ENCODE measurements at places on chromosomes 11 and 22.

DNA sequence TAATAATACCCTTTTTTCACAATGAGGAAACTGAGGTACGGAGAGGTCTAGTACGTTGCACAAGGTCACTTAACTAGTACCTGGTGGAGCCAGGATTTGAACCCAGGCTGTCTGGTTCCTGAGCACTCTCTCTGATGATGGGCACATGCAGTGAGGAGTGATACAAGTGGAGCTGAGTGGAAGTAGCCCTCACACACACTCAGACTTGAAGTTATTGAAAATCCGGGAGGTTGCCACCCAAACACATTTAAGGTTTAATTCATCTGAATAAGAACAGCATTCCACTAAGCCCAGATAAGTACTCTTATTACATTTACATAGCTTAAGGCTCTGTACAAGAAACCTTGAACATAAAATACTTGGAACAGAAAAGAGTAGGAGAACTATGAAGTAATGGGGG lies 4.8 kb downstream of the GRAP2 start:
- no peak for DNase-seq

GRCh38 chr11:76653012-76653673 lies 17.4 kb downstream of the LRRC32 start:
- no peak for DNase-seq

GRCh38 chr11:79102840-79103239 lies 338.0 kb downstream of the TENM4 start:
- DNase-seq, result no peak

- DNase-seq, result no peak
These were observed 30.4 kb upstream of the MICAL2 start for GRCh38 chr11:12079726-12080556.

DNA sequence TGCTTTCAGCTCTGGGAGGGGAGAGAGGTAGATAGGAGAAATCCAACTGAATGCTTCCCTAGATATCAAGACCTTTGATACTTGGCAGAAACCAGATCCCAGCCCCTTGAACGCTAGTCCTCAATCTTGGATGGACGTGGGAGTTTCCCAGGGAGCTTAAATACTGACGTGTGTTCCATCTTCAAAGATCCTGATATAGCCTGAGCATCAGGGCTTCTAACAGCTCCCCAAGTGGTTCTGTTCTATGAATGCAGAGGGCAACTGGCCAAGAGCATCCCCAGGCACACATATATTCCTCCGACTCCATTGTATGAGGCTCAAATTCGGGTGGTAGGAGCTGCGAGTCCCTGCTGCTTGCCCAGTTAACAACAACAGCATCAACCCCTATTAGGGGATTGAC lies 8.7 kb upstream of the ACCS start:
- no peak for DNase-seq

- DNase-seq, result no peak
These were observed 25.2 kb upstream of the KCNJ11 start for GRCh38 chr11:17413414-17414316.

DNA sequence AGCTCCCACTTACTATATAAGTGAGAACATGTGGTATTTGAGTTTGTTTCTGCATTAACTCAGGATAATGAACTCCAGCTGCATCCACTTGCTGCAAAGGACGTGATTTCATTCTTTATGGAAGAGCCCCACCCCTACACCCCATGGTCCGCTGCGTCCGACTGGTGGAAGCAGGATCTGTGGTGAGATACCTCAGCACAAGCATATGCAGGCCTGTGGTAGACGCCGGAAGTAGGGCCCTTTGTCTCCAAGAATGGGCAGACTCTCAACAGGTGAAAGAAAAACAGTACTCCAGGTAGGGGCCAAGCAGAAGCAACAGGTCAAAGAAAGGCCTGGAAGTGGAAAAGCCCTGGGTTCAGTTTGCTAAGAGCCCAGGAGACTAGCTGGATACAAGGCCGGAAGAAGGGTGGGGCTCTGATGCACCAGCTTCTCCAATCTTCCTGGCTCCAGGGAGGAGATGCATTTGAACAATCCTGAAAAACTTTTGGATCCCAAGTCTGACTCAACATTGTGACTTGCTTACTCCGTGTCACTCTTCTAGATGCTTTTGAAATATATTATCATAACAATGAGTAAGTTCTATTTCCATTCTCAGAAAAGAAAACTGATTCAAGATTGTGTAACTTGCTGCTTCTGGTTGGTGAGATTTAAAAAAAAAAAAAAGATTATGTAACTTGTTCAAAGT lies 30.4 kb downstream of the NEAT1 start:
- DNase-seq, result no peak

- no peak for DNase-seq
These were observed 21.6 kb downstream of the FOLR3 start for GRCh38 chr11:72157131-72157530.

- DNase-seq, result peak; percentile 90
These were observed 5.3 kb upstream of the GALR3 start for GRCh38 chr22:37817705-37818408.

DNA sequence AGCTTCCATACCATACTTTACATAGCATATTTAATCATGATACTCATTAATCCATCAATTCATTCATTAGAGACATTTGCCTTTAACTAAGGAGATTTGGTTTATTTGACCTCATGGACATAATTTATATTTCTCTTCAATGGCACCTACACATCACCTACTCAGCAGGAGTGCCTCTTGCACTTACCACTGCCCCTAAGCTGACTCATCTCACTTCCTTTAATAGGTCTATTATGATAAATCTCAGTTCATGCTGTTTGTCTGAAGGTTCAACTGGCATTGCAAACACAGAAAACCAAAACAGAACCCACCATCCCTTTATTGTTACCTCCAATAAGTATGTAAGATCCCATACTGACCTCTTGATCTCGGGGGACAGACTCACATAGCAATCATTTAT lies 186.7 kb downstream of the LUZP2 start:
- no peak for DNase-seq

- DNase-seq, result no peak
These were observed 7.5 kb upstream of the OR8G1 start for GRCh38 chr11:124233376-124233775.

GRCh38 chr22:39589875-39590274 lies 19.3 kb downstream of the CACNA1I start:
- no peak for DNase-seq

DNA sequence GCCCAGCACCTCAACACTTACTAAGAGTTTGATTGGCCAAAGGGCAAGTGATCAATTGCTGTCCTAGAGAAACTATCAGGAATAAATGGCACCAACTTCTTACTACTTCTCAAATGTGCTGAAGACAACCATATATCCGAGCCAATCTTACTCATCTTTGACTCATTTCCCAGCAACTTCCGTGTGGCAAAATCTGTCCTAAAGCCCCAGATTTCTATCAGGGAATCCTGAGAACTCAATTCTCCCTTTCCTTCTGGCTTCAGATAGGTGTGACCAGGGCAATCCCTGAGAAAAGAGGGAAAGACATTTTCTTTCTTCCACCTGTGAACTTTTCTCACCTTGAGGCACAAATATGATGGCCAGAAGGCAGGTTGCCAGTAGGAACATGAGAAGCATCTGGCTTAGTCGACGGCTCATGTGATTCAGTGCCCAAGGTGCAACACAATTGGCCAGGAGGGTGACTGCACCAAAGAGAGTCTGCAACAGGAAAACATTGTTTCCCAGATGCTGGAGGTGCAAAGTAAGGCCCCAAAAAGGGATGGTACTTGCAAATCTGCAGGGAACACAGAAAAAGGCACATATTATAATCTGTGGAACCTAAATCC lies 21.8 kb upstream of the SLC22A24 start:
- no peak for DNase-seq

- DNase-seq, result no peak
These were observed 1398.9 kb downstream of the BRD1 start for GRCh38 chr22:48428631-48429371.

DNA sequence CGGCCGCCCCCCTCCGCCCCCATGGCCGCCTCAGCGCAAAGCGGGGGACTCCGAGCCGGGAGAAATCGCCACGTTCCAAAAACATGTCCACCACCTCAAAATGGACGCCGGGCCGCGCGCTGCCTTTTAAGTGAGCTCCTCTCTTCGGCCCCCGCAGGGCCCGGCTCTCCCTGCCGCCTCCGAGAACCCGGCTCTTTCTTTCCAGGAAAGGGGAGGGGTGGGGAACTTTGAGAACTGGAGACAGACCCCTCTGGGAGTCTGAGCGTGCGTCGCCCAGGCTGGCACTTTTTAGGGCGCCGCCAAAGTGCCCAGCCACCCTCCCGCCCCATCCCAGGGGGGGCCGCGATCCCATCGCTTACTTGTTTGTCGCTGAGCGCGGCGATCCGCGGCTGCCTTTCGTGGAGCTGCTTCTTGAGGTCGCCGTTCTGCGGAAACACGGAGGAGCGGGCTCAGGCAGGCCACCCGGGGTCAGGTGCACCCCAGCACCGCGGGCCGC lies 1.6 kb downstream of the PHF21B start:
- no peak for DNase-seq

DNA sequence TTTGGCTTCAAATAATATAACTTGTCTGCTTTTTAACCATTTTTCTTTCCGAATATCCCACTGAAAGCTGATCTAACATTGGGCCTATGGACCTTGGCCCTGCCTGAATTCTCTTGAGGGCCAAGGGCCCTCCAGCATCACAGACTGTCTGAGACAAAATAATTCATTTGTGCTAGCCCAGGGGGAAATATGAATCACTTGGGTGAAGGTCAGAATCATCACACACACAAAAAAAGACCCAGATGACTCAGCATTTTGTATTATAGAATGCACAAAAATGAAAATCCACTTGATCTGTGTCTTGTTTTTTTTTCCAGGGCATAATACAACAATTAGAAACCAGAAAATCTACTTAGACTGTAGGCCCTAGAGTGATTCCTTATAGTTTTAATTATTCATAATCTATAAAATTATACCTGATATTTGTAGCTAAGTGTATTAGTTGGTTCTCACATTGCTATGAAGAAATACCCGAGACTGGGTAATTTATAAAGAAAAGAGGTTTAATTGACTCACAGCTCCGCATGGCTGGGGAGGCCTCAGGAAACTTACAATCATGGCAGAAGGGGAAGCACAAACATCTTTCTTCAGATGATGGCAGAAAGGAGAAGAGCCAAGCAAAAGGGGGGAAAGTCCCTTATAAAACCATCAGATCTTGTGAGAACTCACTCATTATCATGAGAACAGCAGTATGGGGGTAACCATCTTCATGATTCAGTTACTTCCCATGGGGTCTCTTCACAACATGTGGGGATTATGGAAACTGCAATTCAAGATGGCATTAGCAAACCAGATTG lies 15.6 kb upstream of the RDX start:
- DNase-seq, result no peak

DNA sequence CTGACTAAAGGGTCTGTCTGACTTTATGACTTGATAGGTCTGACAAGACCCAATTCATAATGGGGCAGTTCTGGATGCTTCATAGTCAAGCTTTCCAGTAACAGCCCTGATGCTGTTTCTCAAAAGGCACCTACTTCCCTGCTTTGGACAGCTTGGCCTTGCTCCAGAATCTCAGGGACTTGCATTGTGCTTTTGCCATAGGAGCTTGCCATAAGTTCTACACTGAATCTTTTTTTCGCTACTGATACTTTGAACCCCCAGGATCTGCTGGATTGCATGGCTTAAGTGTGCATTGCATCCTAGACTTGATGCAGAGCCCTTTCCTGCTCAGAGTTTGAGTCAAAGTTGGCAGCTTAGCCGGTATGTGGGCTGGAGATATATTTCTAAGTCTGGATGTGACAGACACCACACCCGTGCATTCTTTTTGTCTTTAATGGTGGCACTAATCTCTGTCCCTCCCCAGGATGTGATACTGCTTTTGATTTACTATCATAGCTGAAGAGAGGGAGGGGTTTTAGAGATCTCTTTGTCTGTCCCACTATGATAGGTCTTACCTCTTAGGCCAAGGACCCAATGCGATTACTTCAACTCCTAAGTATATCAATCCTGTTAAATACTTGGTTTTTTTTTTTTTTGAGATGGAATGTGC lies 16.9 kb upstream of the SLC3A2 start:
- no peak for DNase-seq

GRCh38 chr22:43867839-43868635 lies 5.7 kb upstream of the SULT4A1 start:
- DNase-seq, result peak; percentile 33

- no peak for DNase-seq
These were observed 16.4 kb downstream of the SMARCB1 start for GRCh38 chr22:23803001-23803819.

- DNase-seq, result no peak
These were observed 122.6 kb downstream of the APOL5 start for GRCh38 chr22:35840302-35840739.

GRCh38 chr22:28029201-28029948 lies 110.3 kb upstream of the PITPNB start:
- no peak for DNase-seq

DNA sequence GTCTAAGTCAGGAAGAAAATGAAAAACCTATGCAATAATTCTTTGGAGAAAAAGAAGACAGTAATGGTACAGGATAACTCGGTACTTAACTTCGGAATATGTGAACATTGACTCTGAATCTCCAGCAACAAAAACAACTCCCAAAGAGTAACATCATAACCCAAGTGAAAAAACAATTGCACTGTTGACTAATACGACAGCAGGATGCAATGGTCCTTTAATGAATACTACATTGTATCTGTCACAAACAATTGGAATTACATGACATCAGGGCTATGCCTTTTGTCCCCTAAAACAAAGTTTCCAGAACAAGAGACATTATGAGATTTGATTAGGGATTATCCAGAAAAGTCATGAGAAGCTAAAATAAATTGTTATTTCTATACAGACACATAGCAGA lies 1065.9 kb downstream of the LRRC4C start:
- DNase-seq, result no peak

DNA sequence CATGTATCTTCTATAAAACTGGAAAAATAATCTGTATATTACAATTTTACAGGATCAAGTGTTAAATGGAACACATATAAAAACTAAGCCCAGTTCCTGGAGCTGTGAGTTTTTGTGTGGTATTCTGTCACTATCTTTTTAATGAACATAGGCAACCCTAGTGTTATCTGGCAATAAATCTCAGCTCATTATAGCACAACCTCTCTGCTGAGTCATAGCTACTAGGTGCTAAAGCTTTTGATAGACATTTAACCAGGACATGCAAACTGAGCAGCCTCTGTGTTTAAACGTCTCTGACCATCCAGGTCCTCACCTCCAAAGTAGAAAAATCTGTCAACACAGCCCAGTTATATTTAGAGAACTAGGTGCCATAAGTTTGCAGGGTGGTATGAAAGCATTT lies 91.0 kb upstream of the CARD18 start:
- DNase-seq, result no peak

DNA sequence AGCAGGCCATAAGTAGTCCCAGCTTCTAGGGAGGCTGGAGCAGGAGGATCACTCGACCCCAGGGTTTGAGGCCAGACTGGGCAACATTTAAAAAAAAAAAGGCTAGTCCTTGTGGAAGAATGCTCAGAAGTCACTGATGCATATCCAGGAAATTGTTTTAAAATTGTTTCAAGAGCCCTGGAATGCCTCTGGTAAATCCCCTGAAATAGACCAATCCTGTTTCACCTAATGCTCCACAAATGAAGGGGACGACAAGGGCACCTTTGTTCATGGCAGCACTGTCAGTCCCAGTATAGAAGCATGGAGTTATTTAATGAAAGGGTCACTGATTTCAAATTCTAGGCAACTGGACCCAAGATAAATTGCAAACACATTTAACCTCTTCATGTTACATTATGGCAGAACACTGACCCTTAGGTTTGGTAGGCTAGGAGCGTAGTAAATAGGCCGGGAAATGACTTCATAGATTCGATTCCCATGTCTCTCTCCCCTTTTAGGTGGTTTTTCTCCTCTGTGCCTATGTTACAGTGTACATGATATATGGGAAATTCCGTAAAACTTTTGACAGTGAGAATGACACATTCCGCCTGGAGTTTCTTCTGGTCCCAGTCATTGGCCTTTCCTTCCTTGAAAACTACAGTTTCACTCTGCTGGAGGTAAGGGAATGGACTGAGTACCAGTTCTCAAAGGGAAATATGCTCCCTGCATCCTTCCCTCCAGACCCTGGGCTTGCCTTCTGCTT lies 11.4 kb downstream of the KDELR3 start:
- no peak for DNase-seq

All from stimulated activated CD4-positive, alpha-beta T cell treated with anti-CD3 and anti-CD28 coated beads, Interleukin-2, amount 100 ng/mL, for 24 hours (primary cell).